ENCODE measurements at places on chromosomes 12 and 14.

GRCh38 chr12:104651811-104652210, 195.1 kb downstream of the CHST11 start:
- no peak for DNase-seq

DNA sequence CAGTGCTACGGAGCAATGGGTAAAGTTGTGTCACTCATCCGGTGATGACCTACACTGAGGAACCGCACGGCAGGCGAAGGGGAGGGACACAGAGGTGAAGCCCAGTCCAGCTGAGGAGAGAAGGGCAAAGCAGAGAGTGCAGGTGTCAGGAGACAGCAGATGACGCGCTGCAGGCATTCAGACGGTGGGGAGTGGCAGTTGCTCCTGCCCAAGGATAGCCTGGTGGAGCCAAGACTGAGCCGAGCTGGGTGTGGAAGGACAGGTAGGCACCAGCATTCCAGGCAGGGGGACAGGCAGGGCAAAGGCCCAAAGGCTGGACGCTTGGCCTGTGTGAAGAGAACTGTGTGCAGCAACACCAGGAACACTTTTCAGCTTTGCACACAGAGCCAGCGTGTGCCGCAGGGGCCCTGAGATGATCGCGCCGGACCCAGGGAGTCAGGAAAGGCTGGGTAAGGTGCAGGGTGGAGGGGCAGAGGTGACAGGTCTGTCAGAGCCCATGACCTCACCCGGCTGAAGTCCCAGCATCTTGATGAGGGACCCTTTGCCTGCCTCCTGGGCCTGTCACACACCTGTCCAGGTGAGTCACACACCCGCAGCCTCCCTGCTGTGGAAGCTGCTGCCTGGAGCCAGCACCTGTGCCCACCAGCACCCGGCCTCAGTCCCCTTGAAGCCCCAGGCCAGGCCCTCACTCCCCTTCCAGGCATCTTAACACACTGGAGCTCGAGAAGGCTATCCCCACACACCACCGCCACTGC, 48.4 kb downstream of the TSPAN11 start:
- DNase-seq: no peak

GRCh38 chr14:78498062-78498595, 328.0 kb downstream of the NRXN3 start:
- no peak for DNase-seq

DNA sequence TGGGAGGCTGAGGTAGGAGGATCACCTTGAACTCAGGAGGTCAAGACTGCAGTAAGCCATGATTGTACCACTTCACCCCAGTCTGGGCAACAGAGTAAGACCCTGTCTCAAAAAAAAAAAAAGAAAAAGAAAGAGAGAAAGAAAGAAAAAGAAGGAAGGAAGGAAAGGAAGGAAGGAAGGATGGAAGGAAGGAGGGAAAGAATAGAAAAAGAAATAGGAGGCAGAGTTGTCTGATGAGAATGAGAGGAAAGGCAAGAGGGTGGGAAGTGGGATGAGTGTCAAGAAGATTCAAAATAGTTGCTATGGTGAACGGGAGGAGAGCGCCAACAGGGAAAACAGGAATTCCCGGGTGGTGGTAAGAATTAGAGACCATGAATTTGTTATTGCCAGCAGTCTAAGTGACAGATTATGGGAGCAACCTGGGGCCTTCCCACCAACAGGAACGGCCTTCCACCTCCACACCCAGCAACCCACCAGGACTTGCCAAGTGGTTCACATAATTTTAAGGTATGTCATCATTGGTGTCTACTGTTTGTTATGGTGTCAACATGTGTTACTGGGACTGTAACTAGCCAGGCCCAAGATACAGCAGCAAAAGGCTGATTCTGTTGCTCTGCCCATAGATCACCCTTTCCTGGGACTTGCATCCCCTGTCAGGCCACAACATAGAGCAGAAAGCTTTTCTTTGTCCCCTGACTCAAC, 36.1 kb upstream of the C12orf76 start:
- no peak for DNase-seq

- DNase-seq: no peak
Observed at GRCh38 chr14:25120261-25120660, 70.3 kb upstream of the STXBP6 start.

GRCh38 chr12:89710873-89711750, 2.5 kb upstream of the ATP2B1 start:
- no peak for DNase-seq

GRCh38 chr14:56797569-56798446, 12.5 kb downstream of the OTX2 start:
- no peak for DNase-seq

DNA sequence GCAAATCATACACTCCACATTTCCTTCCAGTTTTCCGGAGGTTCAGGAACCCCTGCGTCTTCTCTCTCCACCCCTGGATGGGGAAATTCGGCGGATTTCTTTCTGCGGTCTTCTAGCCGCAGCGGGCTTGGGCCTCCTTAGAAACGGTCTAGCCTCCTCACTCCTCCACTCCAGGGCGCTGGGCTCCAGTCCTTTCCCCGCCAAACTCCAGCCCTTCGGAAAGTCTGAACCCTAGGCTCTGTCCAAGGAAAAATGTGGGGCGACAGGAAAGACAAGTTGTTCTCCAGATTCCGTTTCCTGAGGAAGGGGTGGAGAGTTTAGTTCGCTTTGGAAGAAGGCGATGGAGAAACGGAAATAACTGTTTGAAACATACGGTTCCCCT, 1.4 kb upstream of the HOXC10 start:
- no peak for DNase-seq

DNA sequence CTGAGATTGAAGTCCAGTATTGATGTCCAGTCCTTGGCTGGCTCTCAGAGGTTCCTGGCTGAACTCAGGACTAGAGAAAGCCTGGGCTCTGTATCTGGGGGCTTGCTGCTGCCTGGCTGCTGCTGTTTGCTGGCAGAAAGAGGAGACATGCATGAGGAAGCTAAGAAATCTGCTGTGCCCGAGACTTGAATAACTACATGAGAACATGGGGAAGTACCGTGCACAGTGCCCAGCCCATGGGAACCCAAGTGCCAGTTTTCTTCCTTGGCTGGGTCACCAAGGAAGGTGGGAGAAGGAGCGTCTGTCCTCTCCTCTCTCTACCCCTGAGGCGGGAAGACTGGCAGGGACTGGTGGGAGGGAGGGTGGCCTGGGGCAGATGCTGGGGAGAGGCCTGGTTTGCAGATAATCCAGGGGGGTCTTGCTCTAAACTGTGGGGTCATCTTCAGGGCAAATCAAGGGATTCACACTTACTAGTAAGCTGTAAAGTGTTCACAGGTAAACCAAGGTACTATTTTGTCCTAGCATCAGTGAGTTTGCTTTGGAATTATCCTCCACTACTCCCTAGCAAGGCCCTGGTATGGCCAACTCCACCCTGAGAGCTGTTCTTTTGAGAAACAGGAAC, 13.8 kb upstream of the ZFP36L1 start:
- no peak for DNase-seq

DNA sequence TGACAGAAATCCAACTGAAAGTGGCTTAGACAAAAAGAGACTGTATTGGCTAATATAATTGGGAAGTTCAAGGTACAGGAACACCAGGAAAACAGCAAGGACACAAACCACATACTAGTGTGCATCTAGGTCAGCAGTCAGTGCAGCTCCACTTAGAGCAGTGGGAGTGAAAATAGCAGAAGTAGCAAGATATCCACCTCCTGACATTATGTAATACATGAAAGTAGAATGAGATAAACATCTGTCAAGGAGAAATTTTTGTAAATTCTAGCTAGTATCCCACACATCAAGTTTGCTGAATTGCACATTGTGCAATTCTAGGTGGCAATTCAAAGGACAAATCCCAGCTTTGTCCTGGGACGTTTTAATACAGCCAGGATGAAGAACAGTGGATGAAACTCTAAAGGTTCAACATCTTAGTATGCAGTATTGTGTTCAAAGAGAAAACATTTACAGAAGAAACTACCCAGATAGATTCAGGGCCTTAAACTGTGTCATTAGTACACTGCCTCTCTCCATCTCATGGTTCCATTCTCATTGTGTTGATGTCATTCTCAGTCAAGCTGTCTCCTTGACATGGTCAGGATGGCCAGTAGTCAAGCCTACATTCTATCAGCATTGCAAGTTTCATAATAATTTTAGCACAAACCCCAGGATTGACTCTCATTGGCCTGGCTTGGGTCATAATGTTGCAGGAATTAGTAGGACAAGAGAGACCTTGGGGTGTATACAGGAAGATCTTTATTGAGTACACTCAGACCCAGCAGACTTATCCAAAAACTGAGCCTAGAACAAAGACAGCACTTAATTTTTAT, 56.8 kb downstream of the SDR9C7 start:
- DNase-seq: no peak

GRCh38 chr12:105462831-105463230, 132.3 kb downstream of the C12orf75 start:
- no peak for DNase-seq

DNA sequence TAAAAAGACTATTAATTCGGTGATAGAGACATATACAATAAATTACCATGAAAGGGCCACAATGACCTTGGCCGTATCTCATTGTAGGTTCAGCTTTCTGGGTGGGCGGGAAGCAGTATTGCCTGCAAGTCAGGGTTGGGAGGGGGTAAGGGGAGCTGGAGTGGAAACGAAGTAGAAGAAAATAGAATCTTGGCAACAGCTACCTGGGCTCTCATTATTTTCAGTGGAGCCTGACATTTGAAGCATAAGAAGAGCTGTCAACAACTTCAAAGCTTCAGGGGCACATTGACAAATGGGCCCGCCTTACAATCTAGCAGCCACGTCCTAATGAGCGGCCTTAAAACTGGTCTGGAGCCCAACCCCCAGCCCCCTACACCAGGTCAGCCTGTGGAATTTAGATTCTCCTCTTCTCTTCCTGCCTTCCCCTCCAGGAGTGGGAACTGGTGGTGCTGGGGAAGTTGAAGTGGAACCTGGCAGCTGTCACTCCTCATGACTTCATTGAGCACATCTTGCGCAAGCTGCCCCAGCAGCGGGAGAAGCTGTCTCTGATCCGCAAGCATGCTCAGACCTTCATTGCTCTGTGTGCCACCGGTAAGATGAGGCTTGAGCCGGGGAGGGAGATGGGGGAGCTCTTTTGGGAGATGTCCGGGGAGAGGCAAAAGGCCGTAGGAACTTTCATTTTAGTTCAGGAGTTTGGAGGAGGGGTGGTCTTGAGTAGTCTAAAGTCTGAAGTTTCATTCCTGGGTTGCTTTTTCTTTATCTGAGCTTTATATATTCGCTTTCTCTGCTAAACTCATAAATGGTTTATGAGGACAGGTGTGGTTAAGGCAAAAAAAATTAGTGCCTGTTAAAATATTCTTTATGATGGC, 5.0 kb downstream of the CCND2 start:
- DNase-seq: no peak

DNA sequence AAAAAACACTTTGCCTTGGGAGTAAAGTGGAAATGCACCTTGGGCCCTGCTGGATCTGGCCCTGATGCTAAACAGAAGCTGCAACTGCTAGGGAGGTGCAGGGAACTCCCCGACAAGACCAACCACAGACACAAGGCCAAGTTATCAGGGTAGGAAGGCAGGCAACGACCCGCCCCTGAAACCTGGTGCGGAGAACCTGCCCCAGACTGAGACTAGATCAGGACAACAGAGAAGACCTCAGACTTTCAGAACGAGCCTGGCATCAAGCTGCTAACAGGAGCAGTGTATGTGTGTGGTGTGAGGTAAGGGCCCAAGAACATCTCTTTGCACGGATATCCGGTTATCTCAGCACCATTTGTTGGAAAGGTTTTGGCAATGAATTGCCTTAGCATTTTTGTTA, 233.7 kb upstream of the RTL1 start:
- DNase-seq: no peak

DNA sequence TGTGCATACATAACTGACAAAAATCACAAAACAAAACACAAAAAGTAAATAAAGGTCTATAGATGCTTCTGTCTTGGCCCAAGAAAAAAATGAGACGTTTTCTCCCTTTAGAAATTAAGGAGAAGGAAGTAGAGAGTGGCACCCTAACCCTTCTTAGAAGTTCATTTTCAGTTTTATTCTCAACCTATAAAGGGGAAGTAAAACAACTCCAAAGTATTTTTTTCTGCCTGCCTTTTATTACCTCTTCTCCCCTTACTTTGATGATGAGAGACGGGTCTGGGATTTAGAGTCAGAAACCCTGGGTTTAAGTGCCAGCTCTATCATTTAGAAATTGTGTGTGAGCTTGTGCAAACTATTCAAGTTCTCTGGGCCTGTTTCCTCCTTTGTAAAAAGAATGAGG, 2.8 kb downstream of the PRIM1 start:
- no peak for DNase-seq

GRCh38 chr12:79424109-79424721, 266.5 kb downstream of the PAWR start:
- DNase-seq: no peak

- no peak for DNase-seq
Observed at GRCh38 chr12:33988913-33989312, 33.4 kb upstream of the ALG10 start.

- no peak for DNase-seq
Observed at GRCh38 chr12:83122623-83122934, 435.9 kb downstream of the TMTC2 start.

DNA sequence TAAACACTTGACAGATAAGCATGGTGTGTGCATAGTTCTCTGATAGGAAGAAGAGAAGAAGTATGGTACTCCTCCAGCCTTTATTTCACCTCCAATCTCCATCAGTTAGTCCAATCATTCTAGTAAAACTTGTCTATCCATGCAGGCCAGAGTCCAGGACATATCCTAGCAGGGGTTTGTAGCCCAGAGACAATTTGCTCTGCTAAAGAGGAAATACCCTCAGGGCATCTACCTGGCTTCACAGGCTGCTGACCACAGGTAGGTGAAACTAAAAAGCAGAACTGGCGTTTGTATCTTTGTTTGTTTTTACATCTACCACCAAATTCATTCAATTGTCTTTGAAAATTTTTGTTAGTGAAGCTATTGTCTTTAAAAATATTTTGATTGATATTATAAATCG, 717.6 kb downstream of the FSCB start:
- no peak for DNase-seq

DNA sequence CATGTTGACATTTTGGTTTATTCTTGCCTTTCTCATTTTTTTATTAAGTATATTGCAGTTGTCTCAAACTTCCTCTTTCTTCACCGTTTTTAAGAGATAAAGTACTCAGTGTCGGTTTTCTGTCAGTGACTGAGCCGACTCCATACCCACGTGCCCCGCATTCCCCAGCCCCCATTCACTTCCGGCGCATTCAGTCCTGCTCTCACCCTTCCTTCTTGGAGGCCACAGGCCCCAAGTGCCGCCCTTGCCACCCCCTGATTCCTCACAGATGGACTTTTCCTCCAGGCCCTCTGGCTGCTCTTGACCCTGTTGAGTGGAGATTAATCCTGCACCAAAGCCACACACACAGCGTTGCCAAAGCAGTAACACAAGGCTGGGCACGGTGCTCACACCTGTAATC, 19.1 kb upstream of the DNAH10 start:
- DNase-seq: no peak

GRCh38 chr14:90381011-90381786, 15.6 kb upstream of the CALM1 start:
- no peak for DNase-seq

DNA sequence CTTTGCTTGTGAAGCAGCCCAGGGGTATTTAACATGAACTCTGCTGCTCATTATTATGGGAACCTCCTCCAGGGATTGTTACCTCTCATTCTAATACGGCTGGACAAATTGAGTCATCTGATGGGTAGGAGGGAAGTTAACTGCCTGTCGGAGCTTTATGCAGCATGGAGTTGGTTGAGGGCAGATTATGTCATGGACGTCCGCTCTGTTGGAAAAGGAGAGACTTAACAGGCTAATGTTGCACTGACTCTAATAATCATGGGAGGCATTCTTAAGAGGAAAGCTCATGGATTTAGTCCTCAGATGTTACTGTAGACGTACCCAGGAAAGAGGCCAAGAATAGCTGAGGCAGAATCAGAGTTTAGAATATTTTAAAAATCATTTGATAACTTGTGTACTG, 9.9 kb downstream of the POP5 start:
- DNase-seq: no peak

- DNase-seq: peak; percentile 66
Observed at GRCh38 chr12:57242691-57243454, 8.1 kb downstream of the STAC3 start.
